ENCODE measurements at places on chromosomes 11 and 22.

GRCh38 chr11:112219476-112220232 lies 6.6 kb upstream of the PTS start:
- DNase-seq = peak; percentile 21

DNA sequence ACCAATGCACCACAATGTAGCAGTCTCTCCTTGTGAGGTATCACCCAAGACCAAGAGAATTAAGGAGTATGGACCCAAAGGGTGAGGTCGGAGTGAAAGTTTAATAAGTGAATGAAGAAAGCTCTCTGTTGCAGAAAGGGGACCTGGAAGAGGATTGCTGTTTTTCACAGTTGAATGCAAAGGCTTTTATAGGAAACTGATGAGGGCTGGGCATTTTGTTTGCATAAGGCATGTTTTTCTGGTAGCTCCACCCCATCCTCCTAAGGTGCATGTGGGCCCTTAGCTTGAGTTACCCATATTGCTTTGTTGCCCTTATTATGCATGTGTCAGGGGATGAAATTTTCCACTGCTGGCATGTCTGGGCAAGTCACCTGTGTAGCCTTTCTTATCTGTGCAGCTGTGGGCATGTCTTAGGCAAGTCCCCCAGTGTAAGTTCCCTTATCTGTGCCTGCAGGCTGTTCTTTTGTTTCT lies 64.7 kb downstream of the BDNF start:
- DNase-seq = no peak

- DNase-seq = no peak
Observed at GRCh38 chr11:111604392-111605009, 2.3 kb downstream of the SIK2 start.

DNA sequence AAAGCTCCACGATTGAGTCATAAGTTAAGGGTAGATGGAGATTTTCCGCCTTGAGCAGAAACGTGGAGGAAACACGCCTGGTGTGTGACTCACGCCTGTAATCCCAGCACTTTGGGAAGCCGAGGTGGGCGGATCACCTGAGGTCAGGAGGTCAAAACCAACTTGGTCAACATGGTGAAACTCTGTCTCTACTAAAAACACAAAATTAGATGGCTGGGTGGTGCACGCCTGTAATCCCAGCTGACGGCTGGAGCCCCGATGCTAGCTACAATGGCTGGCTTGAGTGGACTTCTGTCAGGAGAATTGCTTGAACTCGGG lies 17.3 kb upstream of the DGCR8 start:
- DNase-seq = no peak

GRCh38 chr11:17711836-17712235 lies 7.5 kb upstream of the MYOD1 start:
- DNase-seq = no peak

DNA sequence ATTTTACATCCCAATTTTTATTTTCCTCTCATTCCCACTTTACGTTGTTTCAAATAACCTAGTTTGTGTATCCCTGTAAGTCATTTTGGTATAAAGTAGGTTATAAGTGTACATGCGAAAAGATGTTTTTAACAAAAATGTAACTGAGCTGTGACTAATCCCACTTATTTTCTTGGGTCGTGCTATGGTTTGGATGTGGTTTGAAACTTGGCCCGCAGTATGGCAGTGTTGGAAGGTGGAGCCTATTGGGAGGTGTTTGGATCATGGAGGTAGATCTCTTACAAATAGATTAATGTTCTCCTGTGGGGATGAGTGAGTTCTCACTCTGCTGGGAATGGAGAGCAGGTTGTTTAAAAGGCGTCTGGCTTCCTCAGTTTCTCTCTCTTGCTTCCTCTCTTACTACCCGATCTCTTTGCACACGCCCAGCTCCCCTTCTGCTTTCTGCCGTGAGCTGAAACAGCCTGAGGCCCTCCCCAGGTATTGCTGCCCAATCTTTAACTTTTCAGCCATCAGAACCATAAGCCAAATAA lies 7.2 kb downstream of the RPL27A start:
- DNase-seq = no peak

DNA sequence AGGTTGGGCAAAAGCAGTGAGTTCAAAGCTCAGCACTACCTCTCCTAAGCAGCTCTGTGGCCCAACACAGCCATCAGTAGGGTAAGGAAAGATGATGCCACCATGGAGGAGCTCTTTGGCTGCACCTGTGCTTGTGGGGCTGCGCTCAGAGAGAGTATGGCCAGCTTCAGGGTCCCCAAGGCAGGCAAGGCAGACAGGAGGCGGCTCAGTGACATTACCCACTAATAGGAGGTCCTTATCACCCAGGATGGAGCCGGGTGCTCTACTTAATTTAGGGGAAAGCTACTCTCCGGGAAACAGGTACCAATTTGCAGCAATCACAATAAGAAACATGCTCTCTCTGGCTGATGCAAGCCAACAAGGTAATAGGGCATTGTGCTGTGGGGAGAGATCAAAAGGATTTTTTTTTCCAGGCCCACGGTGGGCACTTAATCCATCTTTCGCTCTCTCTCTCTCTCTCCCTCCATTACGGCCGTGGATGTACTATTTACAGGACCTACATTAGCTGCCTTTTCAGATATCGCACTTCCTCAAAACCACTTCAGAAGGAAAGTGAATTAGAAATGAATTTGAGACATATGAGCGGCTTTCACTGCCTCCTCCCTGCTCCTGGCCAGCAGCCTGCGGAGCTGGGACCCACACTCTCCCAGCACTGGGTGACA lies 446.3 kb downstream of the SOX6 start:
- no peak for DNase-seq

GRCh38 chr22:40263191-40263590 lies 83.1 kb upstream of the ADSL start:
- no peak for DNase-seq
